CD4-positive, alpha-beta T cell treated with Interleukin-17A for 1 hour (primary cell): ENCODE measurements at places on chromosomes 2 and 18.

- DNase-seq, result peak; percentile 80
These were observed 158.2 kb downstream of the MGAT5 start for GRCh38 chr2:134411828-134412638.

DNA sequence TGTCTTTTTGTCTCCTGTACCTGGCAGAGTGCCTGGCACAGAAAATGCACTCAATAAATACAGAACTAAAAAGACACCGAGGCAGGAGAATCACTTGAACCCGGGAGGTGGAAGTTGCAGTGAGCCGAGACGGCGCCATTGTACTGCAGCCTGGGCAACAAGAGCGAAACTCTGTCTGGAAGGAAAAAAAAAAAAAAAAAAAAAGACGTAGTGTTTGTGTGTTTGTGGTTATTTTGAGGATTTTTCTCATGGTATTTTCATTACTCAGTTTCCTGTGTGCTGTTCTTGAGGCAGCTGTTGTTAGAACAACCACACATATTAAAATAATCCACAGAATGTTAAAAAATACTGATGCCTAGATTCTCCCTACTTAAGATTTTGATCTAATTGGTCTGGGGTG is 519.2 kb upstream of the SPHKAP start:
- DNase-seq, result no peak

DNA sequence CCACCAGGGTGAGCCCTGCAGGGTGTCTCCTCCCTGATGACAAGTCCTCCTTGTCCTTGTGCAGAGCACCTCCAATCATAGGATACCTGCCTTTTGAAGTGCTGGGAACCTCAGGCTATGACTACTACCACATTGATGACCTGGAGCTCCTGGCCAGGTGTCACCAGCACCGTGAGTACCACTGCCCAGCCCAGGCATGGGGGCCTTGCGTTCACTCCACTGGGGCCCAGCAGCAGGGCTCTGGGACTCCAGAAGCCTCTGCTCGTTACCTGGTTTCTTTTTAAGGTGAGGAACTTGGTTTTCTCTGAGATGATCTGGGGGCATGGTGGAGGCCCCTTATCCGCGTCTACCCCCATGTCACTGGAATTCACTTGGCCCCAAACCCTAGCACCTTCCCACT is 36.5 kb upstream of the RPL31 start:
- DNase-seq, result no peak

DNA sequence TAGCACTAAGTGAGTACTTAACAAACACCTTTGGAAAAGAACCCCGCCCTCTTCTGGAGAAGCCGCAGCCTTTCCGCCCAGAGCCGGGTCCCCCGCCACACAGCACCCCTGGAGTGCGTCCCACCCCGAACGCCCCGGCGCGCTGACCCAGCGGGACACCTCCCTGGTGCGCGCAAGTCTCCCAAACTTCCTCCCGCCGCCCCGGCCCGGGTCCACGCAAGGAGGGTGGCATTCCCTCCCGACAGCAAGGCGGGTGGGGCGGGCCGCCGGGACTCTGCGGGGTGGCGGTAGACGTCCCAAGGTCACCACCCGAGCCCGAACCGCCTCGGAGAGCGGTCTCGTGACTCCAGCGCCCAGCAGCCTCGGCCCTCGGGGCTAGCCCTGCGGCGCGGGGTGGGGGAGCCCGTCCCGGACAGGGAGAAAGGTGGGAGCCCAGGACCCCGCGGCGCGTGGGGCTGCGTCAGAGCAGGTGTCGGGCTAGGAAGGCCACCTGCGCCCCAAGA is 598 bp downstream of the CCDC93 start:
- DNase-seq, result peak; percentile 38

- DNase-seq, result no peak
These were observed 22.0 kb upstream of the STPG4 start for GRCh38 chr2:47177043-47177565.

DNA sequence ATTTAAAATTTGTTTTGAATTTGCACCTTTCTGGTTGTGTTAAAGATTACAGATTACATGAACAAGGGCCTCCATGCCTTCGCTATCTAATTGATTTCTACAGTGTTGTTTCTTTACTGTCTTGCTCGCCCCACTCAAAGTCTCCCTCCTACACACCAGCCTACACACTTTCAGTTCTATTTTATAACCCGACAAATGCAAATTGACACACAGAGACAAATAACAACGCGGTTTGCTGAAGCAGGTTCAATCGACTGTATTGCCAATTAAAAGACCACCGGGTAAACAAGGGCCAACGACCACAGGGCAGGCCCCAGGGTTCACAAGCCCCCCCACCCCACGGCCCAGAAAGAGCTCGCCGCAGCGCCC is 869 bp downstream of the STARD7 start:
- peak; percentile 34 for DNase-seq

DNA sequence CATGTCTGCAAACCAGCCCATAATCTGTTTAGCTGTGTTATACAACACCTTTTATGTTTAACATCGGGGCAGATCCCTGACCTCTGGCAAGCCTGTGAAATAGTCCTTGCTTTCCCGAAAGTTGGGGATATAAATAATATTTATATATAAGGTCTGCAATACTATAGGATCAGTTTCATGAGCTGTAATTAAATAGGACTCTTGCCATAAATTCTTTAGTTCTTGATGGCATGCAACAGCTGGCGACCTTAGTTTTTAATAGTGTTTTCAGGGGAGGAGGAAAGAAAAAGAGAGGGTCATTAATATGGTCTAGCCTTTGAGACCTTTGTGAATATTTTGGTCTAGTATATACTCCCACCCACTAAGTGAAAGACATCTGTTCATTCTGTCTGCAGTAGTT is 166.5 kb downstream of the MTX2 start:
- no peak for DNase-seq

DNA sequence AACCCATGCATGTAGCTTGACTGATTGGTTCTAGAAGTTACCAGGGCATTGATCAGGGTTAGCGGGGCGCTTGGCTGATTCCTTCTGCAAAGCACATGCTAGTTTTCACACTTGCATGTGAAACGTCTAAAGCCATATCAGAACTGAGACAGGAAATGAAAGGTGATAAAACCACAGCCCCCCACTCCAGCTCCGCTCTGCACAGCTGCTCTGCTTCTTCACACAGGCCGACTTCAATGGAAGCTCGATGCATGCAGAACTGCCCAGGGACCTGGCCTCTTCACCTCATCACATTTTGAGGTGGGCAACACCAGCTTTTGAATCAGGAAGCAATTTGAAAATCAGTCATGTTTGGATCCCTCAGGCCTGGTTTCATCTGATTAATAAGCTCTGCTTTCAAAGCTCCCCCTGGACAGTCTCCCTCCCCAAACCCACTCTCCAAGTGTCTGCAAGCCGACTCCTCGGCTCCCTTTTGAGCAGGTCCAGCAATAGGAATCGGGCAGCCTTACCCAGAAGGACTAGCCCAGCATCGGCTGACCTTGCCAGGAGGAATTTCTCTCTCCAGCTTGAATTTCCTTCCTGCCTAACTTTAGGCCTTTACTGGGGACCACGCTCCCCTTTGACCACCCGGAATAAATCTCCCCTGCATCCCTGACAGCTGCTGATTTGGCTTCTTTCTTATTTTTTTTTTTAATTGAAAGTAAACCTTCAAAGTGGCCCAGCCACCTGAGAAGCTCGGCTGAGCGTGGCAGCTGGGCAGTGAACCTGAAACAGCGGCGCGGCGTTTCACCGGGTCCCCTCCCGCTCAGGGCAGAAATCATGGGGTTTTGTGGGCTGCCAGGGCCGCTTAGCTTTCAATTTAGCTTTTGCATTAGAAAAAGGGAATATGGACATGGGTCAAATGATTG is 31.7 kb downstream of the HRH4 start:
- peak; percentile 29 for DNase-seq

GRCh38 chr2:238790833-238791230 is 57.1 kb upstream of the TWIST2 start:
- no peak for DNase-seq

DNA sequence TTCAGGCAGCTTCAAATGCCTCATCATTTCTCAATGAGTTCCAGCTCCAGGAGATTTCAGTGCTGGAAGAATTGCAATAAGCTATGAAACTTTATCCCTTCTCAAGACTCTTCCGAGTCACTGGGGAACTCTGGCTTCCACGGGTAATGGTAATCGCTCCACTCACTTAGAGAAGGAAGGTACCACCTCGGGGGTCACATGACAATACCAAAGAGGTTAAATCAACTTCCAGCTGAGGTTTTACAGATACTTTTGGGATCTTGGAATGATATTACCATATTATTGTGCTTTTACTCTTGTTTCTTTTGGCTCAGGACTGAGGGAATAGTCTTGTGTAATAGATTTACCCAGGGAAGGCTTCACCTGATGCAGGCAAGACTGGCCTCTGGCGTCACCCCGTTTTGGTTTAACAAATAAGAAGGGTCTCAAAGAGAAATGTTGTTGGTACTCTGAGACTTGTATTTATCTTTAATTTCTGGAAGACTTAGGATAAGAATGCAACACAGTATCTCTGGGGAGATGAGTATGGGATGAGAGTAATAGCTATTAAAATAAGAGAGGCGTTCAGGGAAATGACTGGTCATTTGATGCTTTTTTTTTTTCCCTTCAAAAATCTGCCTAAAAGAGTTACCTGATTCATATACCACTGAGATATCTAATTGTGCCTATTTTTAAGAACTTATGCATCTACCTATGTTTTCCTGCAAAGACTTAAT is 316.9 kb upstream of the ZEB2 start:
- no peak for DNase-seq

GRCh38 chr18:47917923-47918610 is 12.4 kb downstream of the SMAD2 start:
- DNase-seq, result no peak

DNA sequence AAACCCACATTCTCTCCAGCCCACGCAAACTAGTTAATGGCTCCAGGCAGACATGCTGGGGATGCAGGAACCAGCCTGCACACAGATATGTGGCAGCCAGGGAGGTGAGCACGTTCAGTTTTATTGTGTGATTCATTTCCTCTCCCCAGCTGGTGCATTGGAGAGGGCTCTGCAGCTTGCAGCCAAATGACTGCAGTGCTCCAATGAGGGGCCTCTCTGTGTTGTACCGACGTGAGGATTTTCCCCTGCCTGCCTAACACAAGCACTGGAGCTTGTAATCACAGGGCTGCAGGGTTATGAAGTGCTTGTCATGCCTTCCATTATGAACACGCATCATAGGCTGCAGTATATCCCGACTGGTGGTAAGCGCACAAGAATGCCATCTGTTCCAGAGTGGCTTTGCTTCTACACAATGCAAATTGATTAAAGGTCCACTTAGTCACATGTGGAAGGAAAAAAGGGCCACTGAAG is 92.3 kb upstream of the THUMPD2 start:
- no peak for DNase-seq

GRCh38 chr18:48932822-48933510 is 17.8 kb downstream of the SMAD7 start:
- DNase-seq, result no peak

- DNase-seq, result no peak
These were observed 217.0 kb downstream of the OSR1 start for GRCh38 chr2:19141234-19142004.

- DNase-seq, result no peak
These were observed 7.0 kb upstream of the SCTR start for GRCh38 chr2:119531292-119531691.

GRCh38 chr2:1739961-1740715 is 4.2 kb downstream of the PXDN start:
- no peak for DNase-seq

GRCh38 chr2:173488861-173489260 is 134.2 kb downstream of the CDCA7 start:
- DNase-seq, result no peak

GRCh38 chr2:20322527-20323300 is 27.9 kb downstream of the PUM2 start:
- DNase-seq, result no peak

- no peak for DNase-seq
These were observed 13.6 kb downstream of the CIB4 start for GRCh38 chr2:26627350-26628105.

DNA sequence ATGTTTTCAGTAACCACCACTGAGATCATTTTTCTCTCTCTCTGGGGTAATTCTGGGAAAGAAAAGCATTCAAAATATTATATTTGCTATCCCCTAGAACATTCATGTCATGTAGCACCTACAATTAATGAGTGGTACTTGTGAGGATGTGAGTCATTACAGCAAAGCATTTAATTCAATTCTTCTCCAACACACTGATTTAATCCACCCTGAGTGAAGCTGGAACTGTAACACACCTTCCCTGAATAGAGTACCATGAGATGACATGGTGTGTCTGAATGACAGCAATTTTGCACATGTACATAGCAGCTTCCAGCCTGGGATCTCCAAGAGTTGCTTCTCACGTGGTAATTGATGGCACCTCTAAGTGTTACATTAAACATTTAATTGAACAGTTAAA is 207.1 kb upstream of the SLC14A2 start:
- no peak for DNase-seq

DNA sequence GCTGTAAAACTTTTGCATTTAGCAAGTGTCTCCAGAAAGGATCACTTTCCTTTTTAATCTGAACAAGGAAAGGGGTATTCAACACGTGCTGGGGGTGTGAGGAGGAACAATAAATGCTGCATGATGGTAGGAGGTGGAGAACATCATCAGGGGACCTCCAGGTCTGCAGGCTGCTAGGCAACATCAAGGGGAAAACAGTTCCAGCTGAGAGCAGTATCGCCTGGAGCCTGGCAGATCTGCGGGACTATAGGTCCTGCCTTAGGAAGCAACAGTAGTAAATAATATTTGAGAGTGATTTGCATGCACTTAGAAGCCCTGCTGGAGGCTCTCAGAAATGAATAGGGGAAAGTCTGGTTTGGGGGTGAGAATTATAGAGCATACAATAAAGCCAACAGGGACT is 175.6 kb downstream of the SUCLG1 start:
- no peak for DNase-seq

GRCh38 chr2:158580760-158581159 is 124.0 kb downstream of the PKP4 start:
- DNase-seq, result no peak

DNA sequence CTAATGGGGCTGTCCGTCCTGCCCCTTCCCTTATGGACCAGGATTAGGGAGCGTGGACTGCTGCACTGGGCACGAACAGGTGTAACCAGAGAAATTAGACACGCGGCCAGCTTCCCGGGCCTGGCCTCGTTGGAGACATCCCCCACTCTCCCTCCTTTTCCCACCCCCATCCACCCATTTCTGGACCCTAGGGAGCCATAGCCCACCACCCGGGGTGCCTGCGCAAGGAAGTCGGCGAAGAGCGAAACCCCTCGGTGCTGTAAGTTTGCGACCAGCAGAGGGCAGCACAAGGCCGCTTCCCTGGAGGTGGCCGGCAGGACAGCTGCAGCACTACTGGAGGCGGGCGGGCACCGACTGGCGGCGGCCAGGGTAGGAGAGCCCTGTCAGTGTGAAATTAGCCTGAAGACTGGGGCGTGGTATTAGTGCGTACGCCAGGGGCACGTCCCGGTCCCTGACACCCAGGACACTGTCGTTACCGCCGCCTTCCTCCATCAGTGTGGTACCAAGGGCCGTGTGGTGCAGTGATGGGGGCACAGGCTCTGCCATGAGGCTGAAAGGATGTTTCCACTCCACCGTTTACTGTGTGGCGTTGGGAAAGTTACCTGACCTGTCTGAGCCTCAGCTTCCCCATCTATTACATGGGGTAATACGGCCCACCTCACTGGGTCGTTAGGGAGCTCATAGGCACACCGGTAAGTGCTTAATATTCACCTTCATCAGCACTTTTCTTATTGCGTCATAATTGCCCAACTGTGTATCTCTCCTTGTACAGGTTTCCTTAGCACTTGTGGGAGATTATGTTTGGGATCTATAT is 36.0 kb upstream of the CD207 start:
- DNase-seq, result peak; percentile 75

GRCh38 chr18:11850821-11851145 is 430 bp upstream of the CHMP1B start:
- DNase-seq, result peak; percentile 81

- DNase-seq, result no peak
These were observed 92.0 kb downstream of the USP40 start for GRCh38 chr2:233474308-233475160.
